ENCODE measurements at places on chromosomes 3 and 15.

- DNase-seq: no peak
Observed at GRCh38 chr3:82129221-82129801, 367.9 kb upstream of the GBE1 start.

DNA sequence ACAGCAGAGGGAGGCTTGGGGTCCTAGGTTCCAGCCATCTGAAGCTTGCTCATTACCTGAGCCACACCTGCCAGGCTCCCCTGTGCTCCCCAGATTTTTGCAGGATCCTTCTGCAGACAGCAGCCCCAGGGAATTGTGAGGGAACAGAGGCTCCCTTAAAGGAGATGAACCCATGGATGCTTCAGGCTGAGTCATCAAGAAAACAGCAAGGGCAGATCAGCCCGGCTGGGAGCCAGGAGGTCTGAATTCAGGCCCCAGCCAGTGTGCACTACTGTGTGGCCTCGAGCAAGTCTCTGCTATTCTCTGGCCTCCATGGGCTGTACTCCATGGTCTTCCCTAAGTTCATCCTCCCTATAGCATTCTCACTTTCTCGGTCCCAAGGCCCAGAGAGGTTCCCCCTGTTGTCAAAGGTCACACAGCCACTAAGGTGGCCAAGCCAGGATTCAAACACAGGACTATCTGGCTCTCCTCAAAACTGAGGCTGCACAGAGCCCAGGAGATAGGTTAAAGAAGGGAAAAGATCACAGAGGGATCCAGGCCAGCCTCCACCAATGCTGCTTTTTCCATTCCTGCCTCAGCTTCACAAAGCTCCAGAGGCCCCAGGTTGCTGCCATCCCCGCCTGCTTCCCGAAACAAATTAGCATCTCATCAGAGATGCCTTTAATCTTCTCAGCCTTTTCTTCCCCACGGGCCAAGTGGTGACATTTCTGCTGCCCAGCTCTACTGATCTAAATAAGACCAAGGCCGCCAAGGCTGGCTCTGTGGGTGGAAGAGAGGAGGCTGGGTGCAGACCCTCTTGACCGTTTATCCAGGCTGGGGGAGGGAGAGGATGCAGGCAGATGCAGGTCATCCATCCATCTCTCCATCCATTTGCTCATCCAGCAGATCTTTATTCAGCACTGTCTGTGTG lies 21.2 kb upstream of the GRIP2 start:
- no peak for DNase-seq

- DNase-seq: peak; percentile 66
Observed at GRCh38 chr15:92091155-92091734, 237.7 kb downstream of the SLCO3A1 start.

GRCh38 chr15:81043281-81043934 lies 42.7 kb downstream of the TLNRD1 start:
- no peak for DNase-seq

GRCh38 chr15:58703610-58704009 lies 45.9 kb downstream of the ADAM10 start:
- no peak for DNase-seq

DNA sequence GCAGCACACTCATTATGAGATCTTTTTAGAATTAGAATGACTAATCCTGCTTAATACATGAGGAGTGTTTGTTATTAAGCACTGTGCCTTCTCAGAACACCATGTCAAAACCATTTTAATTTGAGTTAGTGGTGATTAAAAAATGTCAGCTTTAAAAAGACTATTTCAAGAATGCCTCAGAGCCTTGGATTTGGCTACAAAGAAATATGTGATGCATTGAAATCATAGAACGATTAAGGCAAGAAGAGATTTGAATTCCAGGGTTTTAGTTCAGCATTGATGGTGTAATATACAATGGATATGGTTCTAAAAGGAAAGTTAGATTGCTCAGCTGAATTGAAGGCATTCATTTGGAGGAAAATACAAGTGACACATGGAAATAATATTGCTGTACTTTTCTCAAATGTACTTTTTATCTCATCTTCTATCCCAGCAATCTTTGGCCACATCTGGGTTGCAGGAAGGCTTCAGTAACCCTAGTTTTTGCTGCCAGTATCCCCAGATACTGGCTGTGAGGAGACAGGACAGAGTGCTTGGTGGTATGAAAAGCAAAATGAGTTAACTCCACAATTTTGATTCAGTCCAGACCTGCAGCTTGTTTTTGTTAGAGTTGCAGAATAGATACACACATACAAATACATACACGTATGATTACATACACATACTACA lies 303.8 kb downstream of the CLSTN2 start:
- no peak for DNase-seq

DNA sequence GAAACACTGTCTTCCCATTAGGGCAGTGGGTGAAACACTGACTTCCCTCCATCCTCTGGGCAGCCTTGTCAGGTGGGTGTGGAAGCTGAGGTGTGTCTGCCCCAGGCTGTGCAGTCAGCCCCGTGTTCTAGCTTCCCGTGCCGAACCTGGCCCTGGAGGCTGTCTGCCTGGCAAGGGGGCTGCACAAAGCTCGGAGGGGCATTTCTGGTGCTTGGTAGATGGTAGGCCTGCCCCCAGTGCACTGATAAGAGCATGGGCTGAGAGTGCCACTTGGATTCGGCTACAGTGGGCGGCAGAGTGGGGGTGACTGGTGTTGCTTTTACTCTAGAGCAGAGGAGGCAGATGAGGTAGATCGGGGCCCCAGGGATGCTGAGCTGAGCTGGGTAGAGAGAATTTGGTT lies 21.3 kb downstream of the IGF1R start:
- no peak for DNase-seq

DNA sequence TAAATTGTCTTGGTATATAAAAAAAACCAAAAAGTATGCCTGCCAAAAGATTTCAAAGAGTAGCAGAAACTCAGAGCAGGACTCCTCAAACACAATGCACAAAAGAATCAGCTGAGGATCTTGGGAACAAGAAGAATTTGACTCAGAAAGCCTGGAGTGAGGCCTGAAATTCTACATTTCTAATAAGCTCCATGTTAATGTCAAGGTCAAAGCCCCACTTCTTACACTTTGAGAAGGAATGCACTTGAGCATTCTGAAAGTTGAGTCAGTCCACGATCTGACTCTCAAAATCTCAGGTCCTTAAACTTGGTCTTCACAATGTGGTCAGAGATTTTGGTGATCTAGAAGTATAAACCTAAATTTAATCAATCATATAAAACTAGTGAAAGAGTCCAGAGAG lies 910.0 kb upstream of the GBE1 start:
- DNase-seq: no peak

- DNase-seq: no peak
Observed at GRCh38 chr3:147449669-147450068, 40.5 kb downstream of the ZIC1 start.

GRCh38 chr3:76646921-76647562 lies 392.9 kb upstream of the ROBO2 start:
- DNase-seq: no peak

DNA sequence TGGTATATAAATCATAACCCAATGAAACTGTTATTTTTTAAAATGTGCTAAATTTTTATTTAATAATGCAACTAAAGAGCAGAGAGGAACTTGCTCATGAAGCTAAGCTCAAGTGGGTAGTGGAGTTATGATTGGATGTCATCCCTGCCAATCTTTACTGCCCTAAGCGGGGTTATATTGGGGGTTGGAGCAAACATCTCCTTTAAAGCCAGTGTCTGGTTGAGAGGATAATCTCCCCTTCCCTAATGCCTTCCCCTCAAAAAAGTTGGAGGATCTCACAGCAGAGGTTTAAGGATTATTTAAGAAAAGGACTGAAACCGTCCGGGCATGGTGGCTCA lies 32.1 kb upstream of the CLASP2 start:
- DNase-seq: no peak

- DNase-seq: no peak
Observed at GRCh38 chr3:167209011-167209410, 171.1 kb downstream of the ZBBX start.

DNA sequence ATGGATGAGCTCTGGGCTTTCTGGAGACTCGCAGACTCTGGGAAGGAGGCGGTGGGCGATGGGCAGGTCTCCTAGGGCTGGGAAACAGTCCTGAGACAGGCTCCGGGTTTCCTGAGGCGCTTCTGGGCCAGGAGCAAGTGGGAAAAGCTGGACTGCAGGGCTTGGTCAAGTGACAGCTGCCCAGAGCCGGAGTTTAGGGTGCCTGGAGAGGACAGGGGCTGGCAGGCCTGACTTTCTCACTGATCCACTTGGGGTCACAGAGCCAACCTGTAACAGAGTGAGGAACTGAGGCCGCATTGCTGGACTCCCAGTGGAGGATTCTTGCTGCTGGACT lies 107.9 kb downstream of the APBA2 start:
- no peak for DNase-seq

DNA sequence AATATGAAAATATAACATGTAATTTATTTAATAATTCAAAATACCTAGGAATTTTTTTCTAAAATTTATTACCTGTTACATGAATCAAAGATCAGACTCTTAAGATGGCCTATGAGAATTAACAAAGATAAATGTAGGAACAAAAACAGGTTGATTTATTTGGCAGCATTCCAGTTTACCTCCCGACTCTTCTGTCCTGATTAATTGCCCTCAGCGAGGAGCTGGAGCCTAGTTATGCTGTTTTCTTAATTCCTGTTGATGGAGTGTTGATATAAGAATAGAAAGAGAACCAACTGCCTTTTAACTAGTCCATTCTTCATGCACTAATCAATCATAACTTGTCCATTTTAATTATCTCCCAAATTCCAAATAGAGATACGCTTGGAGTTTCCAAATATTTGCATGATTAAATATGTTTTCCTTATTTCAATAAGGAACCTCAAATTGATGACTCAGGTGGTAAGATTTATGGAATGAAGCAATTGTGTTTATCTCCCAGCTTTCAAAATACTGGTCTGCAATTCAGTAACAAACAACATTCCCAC lies 10.6 kb upstream of the CPB1 start:
- no peak for DNase-seq

GRCh38 chr3:136805795-136806194 lies 13.1 kb upstream of the SLC35G2 start:
- DNase-seq: no peak

- DNase-seq: no peak
Observed at GRCh38 chr3:34947834-34948233, 691.5 kb upstream of the ARPP21 start.

- peak; percentile 75 for DNase-seq
Observed at GRCh38 chr3:161104561-161105551, at the start of gene B3GALNT1. Gene B3GALNT1, minus strand, starts transcription at chr3:161105349. Its CDS starts 18,595 bp downstream, at chr3:161086754.

GRCh38 chr3:177835917-177836316 lies 638.6 kb upstream of the TBL1XR1 start:
- DNase-seq: no peak

DNA sequence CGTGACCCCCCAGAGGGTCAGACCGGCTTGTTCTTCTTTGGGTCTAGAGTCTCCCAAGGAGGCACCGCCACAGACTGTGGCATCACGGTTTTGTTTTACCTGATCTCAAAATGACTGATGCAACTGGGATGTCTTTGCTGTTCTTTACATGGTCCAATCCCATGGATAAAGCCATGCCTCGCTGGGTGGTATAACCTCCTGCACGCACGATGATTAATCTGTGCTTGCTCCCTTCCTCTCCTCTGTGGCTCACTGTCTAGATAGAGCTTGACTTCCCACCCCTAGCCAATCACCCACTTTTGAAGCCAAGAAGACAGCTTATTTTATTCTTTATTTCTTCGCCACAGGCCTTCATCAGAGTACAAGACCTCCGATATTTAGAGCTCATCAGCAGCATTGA lies 36.6 kb upstream of the RHO start:
- no peak for DNase-seq

- DNase-seq: no peak
Observed at GRCh38 chr3:49899815-49900214, 3.9 kb downstream of the MST1R start.

DNA sequence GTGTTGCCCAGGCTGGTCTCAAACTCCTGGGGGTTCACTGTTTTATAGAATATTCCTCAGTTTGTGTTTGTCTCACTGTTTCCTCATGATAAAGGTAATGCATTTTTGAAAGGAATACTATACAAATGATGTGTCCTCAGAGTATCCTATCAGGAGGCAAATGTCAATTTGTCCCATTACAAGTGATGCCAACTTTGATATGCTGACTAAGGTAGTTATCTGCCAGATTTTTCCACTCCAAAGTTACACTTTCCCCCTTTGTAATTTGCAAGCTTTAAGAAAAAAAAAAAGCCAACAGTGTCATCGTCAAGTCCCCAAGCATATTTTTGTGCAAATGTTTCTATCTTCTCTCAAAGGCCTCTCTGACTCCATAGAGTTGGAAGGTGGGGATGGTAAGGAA lies 9.0 kb downstream of the EIF5A2 start:
- no peak for DNase-seq

DNA sequence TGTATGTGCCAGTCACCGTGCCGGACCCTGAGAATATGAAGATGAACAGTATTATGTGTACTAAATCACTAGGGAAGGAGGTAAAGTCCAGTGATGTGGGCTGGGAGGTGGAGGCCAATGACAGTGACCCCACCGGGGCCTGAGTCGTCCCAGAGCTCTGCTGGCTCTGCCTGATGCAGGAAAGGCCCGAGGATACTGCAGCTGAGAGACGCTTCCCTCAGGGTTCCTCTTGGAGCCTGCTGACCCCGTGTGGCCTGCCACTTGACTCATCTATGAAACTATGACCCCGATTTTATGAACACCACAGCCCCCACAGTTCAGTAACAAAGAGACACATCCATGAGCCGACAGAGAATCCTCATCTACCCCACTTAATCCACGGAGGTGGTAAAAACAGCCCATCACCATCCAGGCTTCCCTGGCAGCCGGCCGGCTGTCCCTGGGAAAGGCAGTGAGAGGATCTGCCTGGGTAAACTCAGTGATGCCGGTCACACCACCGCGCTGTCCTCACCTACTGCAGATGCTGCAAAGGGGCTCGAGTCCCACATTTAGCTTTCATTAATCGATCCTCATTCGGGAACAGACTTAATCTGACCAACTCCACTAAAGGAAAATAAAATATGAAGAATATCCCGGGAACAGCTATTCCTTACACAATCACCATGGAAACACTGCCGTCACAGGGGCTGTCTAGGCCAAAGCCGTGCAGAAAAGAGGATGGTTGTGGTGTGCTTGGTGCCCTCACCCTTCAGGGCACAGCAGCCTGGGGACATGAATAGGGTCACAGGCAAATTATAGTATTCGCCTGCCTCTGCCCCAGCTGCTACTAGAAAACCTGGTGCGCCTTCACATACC lies 82.9 kb downstream of the ARRDC4 start:
- no peak for DNase-seq

GRCh38 chr15:68552344-68552743 lies 26.4 kb upstream of the CORO2B start:
- DNase-seq: no peak

DNA sequence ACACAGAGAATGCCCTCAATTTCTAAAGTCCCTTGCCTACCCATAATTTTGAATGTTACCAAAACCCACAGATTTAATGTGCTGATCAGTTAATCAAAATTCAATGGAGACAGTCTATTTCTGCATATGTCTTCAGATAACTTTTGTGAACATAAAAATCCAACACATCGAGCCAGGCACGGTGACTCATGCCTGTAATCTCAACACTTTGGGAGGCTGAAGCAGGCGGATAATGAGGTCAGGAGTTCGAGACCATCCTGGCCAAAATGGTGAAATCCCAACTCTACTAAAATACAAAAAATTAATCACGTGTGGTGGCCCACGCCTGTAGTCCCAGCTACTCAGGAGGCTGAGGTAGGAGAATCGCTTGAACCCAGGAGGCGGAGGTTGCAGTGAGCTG lies 49.3 kb downstream of the PEAK1 start:
- DNase-seq: no peak

- no peak for DNase-seq
Observed at GRCh38 chr3:123339302-123339701, 109.6 kb downstream of the ADCY5 start.

Data from PC-9 (cell line).